ENCODE measurements at places on chromosomes 6 and 20.
A peak's percentile ranks its signal among the peaks of the same experiment; 100 is the strongest.

DNA sequence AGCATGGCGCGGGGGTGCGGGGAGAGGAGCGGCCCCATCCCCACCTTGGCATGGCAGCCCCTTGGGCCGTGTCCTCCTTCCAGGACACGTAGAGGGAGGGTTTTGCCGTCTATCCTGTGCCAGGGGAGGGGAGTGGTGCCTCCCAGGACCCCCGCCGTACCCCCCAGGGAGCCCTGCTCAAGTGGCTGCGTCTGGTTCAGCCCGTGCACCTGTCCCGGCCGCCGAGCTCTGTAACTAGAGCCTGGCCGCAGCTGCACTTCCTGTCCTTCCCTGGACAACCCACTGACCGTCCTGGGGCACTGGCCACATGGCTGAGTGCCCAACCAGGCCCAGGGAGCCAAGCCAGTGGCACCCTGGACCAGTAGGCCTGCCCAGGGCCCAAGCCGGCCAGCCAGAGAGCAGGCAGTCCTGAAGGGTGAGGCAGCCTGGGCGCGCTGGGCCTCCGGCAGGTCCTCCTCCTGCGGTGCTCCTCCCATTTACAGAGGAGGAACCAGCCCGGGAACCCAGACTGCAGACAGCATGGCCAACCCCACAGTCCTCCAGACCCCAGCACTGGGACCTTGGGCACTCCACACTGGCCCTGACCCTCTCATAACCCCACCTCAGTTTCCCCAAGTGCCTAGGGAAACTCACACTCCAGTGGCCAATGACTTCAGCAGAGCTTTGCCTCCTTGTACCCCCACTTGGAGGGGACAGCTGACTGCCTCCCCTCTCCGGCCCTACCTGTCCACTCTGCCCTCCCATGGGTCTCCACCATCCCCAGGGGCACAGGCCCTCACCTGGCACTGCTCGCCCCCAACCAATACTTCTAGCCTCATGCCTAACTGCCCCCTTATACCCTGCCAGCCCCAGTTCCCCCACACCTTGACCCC, 8.7 kb downstream of the LAMA5 start:
- no peak for DNase-seq

DNA sequence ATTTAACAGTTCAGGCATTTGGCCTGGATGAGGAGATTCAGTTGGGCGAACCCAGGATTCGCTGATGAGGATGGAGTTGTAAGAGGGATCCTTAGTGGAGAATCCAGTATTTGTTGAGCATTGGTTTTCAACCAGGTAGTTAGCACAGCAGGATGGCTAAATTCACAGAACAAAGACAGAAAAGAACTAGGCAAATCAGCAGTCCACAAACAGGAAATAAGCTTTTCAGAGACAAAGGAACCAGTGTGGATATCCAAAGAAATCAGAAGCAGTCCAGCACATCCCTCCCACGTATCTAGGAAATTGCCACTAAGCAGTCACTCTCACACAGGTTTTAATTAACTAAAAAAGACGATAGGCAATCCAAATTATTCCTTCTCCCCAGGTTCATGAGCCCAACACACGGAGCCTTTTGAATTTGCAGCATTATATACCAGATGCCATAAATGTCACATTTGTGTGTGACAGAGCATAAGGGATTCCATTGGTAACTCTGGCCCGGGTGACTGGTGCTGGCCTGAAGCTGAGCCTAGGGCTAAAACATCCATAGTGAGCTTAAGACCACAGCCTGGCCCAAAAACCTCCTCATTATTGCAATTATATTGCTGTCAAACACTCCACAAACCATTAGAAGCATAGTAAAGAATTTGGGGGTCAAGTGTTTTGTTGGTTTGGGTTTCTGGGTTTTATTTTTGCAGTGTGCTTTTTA, 131.5 kb downstream of the SOBP start:
- DNase-seq, result no peak

DNA sequence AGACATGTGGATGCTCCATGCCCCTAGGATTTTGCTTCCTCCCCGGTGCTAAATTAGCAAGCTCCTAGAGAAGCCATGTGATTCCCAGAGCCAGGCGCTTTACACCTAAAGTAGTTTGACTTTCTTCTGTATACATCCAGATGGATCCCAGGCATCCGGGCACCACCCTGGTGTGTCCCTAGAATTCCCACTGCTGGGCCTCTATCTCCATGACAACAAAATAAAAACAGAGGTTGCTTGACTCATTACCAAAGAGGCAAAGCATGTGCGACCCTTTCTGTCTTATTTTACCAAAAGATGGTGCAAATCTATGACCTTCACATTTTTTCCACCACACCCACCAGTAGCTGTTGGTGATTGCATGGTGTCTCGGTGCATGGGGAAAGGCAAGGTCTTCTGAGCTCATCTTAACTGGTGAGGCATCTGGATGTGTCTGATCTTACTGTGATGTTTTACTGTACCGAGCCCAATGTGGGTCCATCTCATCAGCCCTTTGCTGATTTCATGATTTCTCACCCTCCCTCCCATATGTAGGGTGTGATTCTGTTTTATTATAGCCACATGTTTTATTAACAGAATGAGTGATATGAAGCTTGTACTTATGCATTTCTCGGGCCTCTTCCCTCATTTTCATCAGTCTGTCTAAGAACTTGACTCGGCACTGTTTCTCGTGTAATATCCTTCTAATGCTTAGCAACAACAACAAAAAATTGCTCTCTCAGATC, 27.4 kb upstream of the VAPB start:
- DNase-seq, result no peak

GRCh38 chr20:14441201-14441600, 103.8 kb upstream of the FLRT3 start:
- no peak for DNase-seq

DNA sequence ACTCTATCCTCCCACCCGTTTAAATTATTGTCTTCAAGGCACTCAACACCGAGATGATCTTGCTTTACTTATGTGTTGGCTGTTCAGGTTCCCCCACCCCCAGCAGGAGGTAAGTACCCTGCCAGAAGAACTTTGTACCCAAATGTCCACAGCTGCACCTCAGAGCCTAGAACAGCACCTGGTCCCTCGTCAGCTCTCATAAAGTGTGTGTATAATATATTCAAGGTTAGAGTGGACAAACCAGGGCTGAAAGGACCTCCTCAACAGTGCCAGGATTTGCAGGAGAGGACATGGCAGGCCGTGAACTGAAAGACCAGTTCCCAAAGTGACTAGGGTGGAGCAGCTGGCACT, 5.9 kb upstream of the CPXM1 start:
- DNase-seq, result peak; percentile 13

GRCh38 chr20:467755-468154, 5.4 kb upstream of the TBC1D20 start:
- no peak for DNase-seq

DNA sequence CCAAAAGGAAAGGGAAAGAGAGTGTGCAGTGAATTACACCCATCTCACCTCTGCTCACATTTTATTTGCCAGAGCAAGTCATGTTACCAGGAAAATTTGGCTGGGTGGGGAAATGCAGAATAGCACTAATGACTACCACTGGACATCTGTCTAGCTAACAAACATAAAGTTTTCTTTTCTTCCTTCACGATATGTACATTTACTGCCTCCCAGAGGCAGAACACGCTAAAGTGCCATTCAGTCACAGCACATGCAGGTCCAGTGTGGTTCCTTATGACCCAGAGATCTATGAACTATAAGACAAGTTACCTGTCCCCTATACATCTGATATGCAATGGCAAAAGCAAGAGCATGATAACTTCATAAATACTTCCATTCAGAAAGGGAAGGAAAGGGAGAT, 194.1 kb downstream of the OGFRL1 start:
- DNase-seq, result no peak

- DNase-seq, result peak; percentile 95
These were observed 31.9 kb downstream of the NTSR1 start for GRCh38 chr20:62740286-62741141.

- no peak for DNase-seq
These were observed 36.5 kb upstream of the PREX1 start for GRCh38 chr20:48864254-48864653.

DNA sequence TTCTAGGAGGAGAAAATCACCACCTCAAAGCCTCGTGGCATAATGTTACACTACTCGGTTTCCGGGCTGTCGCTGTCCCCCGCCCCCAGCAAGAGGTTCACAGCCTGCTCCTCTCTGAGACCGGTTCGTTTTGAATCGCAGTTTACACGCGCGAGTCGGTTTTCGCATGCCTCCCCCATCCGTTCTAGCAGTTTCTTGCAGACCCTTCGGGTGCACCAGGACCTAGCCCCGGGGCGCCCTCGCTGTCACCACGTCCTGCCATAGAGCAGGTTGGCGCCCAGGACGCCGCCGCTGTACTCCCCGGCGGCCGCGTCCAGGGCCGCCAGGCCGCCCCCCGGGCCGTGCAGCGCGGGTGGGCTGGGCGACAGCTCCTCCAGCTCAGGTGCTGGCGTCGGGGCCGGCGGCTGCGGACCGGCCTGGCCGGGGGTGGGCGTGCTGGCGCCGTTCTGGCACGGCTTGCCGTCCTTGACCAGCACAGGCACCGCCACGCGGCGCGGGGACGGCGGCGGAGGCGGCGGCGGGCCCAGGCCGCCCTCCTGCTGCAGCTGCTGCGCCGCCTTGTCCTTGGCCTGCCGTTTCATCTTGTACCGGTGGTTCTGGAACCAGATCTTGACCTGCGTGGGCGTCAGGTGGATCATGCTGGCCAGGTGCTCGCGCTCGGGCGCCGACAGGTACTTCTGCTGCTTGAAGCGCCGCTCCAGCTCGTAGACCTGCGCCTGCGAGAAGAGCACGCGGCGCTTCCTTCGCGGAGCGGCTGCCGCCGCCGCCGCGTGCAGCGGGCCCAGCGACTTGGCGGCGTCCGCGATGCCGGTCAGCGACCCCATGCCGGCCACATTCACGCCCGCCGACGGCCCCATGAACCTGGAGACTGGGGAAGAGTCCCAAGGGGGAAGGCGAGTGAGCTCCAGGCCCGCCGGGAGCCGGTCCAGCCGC, 1.4 kb downstream of the NKX2-4 start:
- peak; percentile 40 for DNase-seq

- no peak for DNase-seq
These were observed 3.9 kb downstream of the STXBP5 start for GRCh38 chr6:147207837-147208754.

DNA sequence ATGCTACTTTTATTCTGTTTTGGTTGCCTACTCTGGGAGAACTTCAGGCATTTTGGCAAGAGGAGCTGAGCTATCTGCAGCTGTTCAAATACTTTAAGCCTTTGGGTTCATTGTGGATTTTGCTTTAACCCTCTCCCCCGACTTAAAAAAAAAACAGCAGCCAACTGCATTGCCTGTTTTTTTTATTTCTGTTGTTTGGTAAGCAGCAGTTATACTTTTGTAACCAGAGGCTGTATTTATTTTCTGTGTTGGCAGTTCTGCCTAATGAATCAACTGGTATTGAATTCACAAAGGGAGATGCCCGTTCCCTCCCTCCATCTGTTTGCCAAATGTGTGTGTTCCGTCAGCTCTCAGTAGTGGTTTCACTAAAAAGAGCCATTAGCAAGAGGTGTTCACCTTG, 484.0 kb downstream of the UTRN start:
- no peak for DNase-seq

DNA sequence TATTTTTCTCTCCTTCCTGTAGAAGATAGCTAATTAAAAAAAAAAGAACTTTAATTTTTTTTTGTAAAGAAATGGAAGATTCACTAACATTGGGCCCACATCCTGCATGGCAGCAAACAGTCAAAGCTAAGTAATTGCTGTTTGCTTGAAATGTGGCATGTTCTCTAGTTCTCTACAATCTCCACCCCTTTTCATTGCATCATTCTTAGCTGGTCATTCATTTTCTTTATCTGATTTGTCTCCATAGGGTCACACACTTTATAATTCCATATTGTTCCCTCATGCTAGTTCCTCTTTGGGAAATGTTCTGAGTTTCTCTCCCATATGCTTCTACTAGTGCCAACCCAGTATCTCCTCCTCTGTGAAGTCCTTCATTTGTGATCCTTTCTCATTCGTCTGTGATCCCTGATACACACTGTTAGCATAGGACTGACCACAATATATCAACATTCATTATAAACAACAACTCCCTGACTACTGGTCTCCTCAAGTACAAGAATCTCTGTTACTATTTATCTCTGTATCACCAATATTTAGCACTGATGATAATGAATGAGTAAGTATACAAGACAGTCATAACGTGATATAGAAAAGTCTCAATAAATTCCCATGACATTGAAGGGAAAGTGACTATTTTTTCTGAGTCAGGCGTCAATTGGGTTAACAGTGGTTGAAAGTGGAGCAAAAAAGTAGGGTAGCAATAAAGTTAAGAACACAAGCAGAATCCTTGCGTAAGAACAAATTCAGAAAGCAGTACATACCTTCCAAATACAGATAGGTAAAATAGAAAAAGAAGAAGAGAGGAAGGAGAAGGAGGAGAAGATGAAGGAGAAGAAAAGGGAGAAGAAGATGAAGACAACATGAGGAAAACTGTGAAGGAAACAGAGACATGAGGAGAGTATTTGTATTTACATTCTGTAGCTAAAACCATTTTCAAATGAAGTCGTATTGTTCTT, 33.2 kb upstream of the MYB start:
- DNase-seq, result no peak

Data from activated CD4-positive, alpha-beta memory T cell treated with anti-CD3 and anti-CD28 coated beads, Interleukin-2, amount 10 ng/mL, durations not matched to agents 7 days and 5 days (primary cell).